ENCODE measurements at places on chromosomes 11 and 22.

DNA sequence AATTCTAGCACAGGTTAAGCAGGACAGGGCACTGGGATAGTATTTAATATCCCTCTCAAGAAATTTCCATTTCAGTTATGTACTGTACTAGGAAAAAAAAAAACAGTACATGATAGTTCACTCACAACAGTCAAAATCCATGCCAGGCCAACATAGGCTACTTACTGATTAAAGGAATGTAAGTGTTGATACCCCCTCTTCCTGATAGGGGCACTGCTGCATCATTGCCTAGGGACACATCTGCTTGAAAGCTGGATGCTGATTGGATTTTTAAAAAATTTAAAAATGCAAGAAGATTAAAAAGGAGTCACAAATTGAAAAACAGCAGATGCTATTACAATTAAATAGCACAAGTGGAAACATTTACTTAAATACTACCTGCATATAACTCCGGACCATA is 43.4 kb downstream of the APOL5 start:
- H3K36me3 ChIP-seq, result no peaks in the 10 kb centered on the region
- H3K4me1 ChIP-seq, result no peaks in the 10 kb centered on the region
- no peak overlapping the region for H3K4me3 ChIP-seq

GRCh38 chr11:48085688-48086087 is 105.3 kb downstream of the PTPRJ start:
- no peaks in the 10 kb centered on the region for H3K4me1 ChIP-seq
- no peak for DNase-seq
- no peaks in the 10 kb centered on the region for H3K36me3 ChIP-seq

GRCh38 chr11:97224396-97224795 is 834.6 kb downstream of the JRKL start:
- no peak for DNase-seq
- no peaks in the 10 kb centered on the region for H3K36me3 ChIP-seq
- no peaks in the 10 kb centered on the region for H3K27me3 ChIP-seq
- no peaks in the 10 kb centered on the region for H3K4me1 ChIP-seq
- no peak overlapping the region for H3K4me3 ChIP-seq
- H3K27ac ChIP-seq, result no peak overlapping the region

- H3K4me3 ChIP-seq, result no peak within 1 kb of the TSS
- H3K36me3 ChIP-seq, result no peaks in the 10 kb centered on the region
- no peaks in the 10 kb centered on the region for H3K27me3 ChIP-seq
- no peak for DNase-seq
These were observed at the start of gene VPREB3 for GRCh38 chr22:23754220-23754919. Gene VPREB3, minus strand, starts transcription at chr22:23754425. Its CDS starts 62 bp downstream, at chr22:23754363.

- H3K36me3 ChIP-seq, result no peaks in the 10 kb centered on the region
- H3K27ac ChIP-seq, result no peak overlapping the region
- no peak for DNase-seq
- H3K4me3 ChIP-seq, result no peak overlapping the region
- no peaks in the 10 kb centered on the region for H3K27me3 ChIP-seq
These were observed 36.7 kb downstream of the CCDC90B start for GRCh38 chr11:83249445-83249844.

GRCh38 chr11:81870066-81870412 is 863.6 kb downstream of the FAM181B start:
- H3K27me3 ChIP-seq, result no peaks in the 10 kb centered on the region
- H3K36me3 ChIP-seq, result no peaks in the 10 kb centered on the region
- H3K4me3 ChIP-seq, result peak overlapping the region; percentile 15
- H3K27ac ChIP-seq, result peak overlapping the region; percentile 19

DNA sequence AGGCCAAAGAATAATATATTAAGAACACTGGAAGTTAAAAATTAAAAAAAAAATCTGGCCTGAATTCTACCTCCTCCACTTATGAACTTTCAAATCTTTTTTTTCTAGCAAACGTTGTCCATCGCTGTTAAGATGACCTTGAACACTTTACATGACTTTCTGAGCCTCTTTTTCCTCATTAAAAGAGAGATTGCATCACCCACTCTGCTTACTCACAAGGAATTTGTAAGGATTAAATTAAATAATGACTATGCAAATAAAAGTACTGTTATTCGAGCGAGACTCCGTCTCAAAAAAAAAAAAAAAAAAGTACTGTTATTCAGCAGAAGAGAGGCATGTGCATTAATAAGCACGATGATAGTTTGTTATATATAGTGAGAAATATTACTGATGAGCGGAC is 285.1 kb upstream of the CCDC90B start:
- no peak overlapping the region for H3K27ac ChIP-seq
- no peaks in the 10 kb centered on the region for H3K36me3 ChIP-seq
- DNase-seq, result no peak
- H3K4me1 ChIP-seq, result no peaks in the 10 kb centered on the region
- H3K27me3 ChIP-seq, result no peaks in the 10 kb centered on the region
- no peak overlapping the region for H3K4me3 ChIP-seq

DNA sequence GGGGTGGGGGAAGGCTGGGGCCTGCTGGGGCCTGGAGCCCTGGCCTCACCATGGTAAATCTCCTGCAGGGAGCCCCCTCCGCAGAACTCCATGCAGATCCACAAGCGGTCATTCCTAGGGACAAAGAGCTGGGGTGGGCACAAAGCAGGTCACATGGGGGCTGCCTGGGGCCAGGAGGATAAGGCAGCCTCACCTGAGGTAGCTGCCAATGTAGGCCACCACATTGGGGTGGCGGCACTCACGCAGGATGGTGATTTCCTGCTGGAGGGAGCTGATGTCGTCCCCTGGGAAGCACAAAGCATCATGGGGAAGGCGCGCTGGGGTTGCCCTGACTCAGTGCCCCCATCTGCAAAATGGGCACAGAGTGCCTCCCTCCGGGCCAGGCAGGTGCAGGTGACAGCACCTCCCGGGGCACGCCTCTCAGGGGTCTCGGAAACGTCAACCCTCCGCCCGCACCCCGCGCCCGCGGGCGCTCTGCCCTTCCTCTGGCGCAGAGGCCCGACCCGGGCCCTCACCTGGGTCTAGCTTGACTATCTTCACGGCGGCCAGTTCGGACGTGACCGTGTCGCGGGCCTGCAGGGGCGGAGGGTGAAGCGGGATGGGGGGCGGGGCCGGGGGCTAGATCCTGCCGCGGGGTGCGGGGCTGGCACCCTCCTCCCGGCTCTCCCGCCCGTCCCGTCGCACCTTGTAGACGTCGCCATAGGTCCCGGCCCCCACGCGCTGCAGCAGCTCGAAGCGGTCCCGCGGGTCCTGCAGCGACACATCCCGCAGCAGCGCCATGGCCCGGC is 450 bp downstream of the MAP4K2 start:
- H3K4me1 ChIP-seq, result peaks cover 22% of the 10 kb centered on the region
- no peaks in the 10 kb centered on the region for H3K27me3 ChIP-seq
- peak; percentile 28 for DNase-seq
- H3K27ac ChIP-seq, result peak overlapping the region; percentile 72

DNA sequence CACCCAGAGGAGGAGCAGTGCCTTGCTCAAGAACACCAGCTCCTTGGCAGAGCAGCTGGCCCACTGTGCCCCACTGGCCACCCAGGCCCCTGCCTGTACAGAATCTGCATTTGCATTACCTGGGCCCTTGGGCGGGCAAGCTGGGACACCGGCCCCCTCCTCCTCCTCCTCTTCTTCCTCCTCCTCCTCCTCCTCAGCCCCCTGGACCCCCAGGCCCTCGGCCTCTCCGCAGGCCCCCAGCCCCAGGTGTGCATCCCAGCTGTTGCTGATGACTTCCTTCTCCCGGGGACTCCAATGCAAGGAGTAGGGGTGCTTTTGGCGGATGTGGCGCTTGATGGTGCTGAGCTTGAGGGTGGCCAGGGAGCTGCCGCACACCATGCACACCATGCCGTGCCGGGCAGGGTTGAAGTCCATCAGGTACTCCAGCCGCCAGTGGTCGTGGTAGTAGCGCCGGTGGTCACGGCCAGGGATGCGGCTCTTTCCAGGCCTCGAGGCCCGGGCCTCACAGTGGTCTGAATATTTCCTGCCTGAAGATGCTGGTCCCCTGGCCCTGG is 2.8 kb downstream of the ZFTA start:
- no peak for DNase-seq
- no peaks in the 10 kb centered on the region for H3K36me3 ChIP-seq
- no peak overlapping the region for H3K4me3 ChIP-seq
- peaks cover 17% of the 10 kb centered on the region for H3K4me1 ChIP-seq
- no peak overlapping the region for H3K27ac ChIP-seq

DNA sequence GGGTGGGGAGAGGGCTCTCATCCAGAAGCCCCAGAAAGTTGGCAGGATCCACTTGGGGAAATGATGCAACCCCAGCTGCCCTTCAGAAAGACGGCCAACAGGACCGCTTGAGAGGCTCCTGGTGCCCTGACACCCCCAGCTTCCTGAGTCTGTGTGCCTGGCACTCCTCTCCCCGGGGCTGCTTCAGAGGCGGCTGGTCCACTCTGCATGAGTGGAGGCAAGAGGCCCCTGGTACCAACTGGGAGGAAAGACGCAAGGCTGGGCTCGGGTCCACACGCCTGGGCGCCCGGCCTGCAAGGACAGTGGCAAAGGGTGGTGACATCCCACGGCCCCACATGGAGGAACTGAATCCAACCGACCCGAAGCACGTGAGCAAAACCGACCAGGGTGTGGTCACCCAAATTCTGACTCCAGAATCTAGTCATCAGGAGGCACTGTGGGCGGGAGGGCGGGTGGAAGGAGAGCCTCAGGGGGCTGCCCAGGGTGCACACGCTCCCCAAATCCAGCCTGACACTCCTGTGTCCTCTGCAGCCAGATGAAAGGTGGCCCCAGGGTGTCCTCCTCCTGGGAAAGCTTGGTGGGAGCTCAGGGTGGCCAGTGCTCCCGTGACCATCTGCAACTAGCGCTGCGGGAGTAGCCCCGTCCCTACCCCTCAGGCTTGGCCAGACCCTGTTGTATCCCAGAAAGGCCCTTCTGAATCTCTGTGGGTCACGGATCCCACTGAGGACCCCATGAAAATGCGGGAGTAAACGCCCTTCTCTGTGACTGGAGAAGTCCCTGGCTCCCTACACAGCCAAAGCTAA is 3.7 kb downstream of the RNH1 start:
- H3K4me3 ChIP-seq, result no peak overlapping the region
- no peak for DNase-seq
- H3K36me3 ChIP-seq, result peaks cover 35% of the 10 kb centered on the region
- no peaks in the 10 kb centered on the region for H3K27me3 ChIP-seq

- H3K27ac ChIP-seq, result no peak overlapping the region
- H3K4me3 ChIP-seq, result no peak overlapping the region
- no peaks in the 10 kb centered on the region for H3K4me1 ChIP-seq
- H3K27me3 ChIP-seq, result no peaks in the 10 kb centered on the region
These were observed 94.2 kb downstream of the ABTB2 start for GRCh38 chr11:34263441-34264091.

GRCh38 chr11:10584071-10584501 is 15.6 kb upstream of the LYVE1 start:
- H3K4me3 ChIP-seq, result no peak overlapping the region
- no peaks in the 10 kb centered on the region for H3K36me3 ChIP-seq
- H3K4me1 ChIP-seq, result no peaks in the 10 kb centered on the region
- no peaks in the 10 kb centered on the region for H3K27me3 ChIP-seq
- H3K27ac ChIP-seq, result no peak overlapping the region
- DNase-seq, result no peak

DNA sequence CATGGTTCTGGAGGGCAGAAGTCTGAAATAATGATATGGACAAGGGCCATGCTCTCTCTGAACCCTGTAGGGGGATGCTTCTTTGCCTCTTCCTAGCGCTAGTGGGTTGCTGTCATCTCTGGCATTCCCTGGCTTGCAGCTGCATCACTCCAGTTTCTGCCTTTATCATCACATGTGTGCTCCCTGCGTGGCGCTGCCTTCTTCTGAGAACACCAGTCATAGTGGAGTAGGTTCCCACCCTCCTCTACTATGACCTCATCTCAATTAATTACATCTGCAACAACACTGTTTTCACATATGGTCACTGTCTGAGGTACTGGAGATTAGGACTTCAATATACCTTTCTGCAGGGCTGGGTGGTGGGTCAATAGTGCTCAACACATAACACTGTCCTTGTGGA is 402.3 kb upstream of the NARS2 start:
- H3K27me3 ChIP-seq, result no peaks in the 10 kb centered on the region
- no peak overlapping the region for H3K27ac ChIP-seq
- H3K36me3 ChIP-seq, result no peaks in the 10 kb centered on the region
- DNase-seq, result no peak

DNA sequence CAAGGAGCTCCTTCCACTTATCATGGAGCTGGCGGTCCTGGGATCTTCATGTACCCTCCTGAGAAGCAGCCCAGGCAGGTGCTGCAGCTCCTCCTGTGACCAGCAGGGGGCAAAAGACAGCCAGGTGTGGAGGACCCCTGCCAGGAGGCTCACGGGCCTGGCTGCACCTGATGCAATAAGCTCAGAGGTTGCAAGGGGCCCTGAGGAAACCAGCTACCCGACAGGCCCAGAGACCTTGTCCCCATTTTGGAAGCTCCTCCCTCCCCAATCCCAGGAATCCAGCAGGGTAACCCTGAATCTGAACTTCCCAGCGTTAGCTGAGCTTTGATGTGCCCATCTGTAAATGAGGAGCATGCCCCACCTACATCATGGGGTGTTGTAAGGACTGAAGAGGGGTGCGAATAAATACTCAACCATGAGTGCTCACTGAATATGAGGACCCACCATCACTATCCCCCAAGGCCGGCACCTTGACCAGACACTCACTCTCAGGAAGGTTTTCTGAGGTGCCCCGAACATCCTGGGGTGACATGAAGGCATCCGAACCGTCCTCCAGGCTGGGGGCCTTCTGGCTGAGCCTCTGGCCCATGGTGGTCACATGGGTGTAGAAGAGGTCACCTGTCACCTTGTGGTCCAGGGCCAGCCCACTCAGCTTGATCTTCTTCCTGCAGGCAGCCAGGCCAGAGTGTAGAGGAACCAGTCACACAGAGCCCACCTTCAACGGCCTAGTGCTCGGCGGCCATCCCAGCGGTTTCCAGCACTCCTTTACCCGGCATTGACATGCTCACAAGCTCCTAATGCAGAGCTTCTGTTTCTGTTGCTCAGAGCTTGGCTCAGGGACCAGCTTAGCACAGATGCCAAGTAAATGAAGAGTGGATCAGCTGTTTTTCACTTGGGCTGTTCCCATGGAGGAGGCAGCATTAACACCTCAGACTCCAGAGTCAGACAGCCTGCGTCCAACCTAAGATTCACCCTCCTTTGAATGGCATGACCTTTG is 21.7 kb downstream of the SLC43A1 start:
- no peaks in the 10 kb centered on the region for H3K4me1 ChIP-seq
- H3K4me3 ChIP-seq, result no peak overlapping the region
- peaks cover under 1% of the 10 kb centered on the region for H3K36me3 ChIP-seq
- no peaks in the 10 kb centered on the region for H3K27me3 ChIP-seq
- H3K27ac ChIP-seq, result no peak overlapping the region
- DNase-seq, result peak; percentile 52

DNA sequence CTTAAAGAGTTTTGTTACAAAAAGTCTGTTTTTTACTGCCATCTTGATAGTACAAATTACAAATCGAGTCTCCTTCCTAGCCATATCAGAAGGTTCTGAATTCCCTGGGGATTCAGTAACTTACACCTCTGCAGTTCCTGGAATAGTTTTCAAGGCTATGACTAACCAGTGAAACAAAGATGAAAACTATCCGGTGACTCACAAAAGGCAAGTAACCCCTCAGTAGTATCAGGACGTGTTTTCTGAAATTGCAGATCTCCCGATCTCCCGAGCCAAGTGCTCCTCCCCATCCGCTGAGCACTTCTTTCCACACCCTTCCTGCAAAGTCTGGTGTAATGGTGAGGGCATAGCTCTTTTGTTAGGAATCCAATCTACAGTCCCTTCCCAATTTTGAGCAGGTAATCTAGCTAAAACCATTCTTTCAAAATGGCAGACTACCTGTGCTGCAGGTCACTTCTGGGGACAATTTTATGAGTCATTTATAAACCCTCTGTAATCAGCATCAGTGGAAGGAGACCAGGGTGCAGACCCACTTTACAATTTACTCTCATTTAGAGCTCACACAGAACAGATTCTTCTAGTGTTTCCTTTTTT is 7.7 kb downstream of the E2F8 start:
- DNase-seq, result no peak
- no peak overlapping the region for H3K4me3 ChIP-seq
- H3K4me1 ChIP-seq, result no peaks in the 10 kb centered on the region

Measured in effector memory CD4-positive, alpha-beta T cell (primary cell).